ENCODE measurements at places on chromosomes 1 and 21.

DNA sequence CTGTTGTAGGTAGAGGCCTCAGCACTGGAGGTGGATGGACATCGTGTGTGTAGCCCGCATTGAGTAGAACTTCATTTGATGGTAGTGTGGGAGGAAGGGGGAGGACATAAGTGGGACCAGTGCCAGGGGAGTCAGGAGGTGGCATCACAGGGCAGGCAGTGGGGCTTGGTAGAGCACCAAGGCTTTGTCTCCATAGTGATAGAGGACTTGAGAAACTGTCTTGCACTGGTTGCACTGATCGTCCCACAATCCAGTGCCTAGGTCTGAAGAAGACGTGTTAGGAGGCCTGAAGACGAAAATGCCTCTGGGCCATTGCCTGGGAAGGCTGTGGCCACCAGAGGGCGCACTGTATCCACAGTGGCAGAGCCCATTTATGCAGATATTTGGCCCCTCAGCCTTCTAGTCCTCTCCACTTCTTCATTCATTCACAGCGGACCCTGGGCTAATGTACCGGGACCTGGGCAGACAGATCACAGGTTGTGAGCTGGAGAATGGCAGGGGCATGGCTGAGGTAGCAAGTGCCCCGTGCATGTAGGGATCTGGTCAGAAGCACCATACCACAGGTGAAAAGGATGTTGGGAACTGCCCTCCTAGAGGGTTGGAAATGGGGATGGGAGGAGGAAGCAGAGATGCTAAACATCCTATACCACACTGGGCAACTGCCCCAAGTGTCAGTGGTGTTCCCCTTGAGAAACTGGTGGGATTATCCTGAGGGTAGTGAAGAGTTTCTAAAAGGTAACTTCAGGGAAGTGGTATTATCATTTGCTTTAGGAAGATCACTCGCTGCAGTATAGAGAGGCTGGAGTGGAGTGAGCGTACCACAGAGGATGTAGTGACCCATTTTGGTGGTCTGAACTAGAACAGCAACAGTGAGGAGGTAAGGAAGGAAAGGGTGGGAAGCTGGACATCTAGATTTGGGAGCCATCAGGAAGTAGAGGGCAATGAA is 95.3 kb downstream of the PIK3R3 start:
- DNase-seq: peak; percentile 47

DNA sequence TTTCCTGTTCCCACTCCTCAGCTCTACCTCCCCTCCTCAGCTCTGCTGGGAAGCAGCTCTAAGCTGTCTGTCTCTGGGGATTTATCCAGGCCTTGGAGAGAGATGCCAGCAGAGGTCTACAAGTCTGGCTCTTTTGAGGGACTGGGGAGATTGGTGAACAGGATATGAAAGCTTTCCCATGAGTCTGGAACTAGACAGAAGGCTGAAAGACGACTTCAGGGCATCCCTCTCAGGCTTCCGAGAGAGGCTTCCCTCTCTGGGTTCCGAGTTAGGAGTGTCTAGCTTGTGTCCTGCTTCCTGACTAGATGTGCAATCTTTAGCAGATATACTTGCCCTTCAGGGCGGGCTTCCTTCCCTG is 733 bp downstream of the TMEM35B start:
- DNase-seq: no peak

DNA sequence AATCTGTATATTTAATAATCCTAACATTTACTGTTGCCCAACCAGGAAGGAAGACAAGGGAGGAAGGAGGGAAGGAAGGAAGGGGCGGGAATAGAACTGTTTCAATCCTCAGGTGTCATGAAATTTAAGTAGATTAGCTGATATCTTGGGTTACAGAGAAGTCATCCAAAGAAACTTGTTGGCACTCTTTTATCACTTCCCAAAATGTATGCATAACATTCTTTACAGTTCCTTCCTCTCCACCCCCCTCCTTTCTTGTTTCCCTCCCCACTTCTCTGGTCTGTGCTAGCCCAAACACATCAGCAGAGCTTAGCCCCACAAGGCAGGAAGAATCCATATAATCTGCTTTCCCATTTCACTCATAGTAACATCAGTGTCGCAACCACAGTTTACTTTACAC is 110.9 kb downstream of the ESRRG start:
- no peak for DNase-seq

DNA sequence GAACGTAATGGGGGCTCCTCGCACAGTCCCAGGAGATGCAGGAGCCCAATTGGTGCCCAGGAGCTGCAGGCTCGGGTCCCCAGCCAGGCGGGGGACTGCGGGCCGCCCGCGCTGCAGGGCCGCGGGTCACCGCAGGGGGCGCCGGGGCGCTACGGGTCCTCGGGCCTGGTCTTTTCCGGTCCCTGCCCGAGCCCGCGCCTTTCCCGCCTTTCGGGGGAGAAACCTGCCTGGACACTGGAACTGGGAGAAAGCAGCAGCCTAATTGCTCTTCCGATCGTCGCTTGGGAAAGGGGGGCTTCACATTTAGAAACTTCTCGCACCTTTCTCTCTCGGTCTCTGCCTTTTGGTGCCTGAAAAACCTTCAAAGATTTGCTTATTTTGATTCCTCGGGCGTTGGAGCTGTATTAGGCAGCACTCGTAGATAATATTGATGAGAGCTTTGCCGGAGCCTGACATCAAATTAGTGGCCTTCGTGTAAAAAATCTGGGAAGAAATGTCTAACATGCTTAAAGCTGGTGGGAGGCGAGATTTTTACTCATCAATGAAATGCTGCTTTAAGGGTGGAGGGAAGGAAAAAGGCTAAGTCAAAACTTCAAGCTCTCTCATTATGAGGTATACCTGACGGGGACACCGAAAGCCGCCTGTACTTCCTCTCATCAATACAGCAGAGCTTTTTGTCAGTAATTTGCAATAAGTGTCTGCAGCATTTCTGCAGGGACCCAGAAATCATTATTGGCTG is 12.6 kb upstream of the BARHL2 start:
- DNase-seq: no peak

DNA sequence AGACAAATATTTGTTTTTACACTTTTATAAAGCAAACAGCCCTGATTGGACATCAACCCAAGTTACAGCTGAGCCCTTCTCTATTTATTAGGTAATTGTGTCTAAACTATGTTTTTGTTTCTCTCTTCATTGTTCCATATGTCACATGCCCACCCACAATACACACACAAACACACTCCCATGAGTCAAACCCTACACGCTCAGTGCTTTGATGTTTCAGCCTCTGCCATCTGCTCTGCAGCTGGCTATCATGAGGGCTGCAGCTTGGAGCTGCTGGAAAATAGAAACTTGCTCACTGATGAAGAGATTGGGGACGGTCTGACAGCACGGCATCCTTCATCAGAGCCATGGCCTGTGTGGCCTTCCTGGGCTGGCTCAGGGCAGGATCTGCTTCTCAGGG is 41.7 kb downstream of the PSMG1 start:
- no peak for DNase-seq

- no peak for DNase-seq
Measured at GRCh38 chr1:240905225-240905765, 293.3 kb upstream of the GREM2 start.

DNA sequence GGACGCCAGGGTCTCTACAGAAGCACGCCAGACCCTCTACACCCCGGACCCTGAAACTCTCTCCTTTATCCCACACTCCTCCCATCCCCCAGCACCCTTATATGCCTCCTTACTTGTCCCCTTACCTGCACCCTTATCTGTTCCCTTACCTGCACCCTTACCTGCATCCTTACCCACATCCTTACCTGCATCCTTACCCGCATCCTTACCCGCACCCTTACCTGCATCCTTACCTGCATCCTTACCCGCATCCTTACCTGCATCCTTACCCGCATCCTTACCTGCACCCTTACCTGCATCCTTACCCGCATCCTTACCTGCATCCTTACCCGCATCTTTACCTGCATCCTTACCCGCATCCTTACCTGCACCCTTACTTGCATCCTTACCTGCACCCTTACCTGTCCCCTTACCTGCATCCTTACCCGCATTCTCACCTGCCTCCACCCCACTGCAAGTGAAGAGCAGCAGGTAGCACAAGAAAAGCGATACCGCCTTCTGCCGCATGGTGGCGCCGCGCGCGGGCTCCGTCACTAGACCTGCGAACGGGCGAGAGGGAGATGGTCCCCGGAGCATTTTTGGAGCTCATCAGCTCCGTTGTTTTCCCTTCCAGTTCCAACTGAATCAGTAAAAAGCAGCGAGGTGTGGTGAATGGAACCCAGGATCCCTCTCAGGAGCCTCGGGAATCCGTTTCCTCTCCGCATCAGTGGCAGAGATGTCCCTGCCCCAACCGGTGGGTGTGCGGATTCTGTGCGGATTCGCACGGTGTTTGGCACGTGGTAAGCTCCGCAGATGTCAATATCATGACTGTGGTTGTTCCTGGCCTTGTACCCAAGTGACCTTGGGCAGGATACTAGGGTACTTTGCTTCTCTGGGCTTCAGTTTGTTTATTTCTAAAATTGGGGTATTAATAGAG is 2.9 kb downstream of the IFI6 start:
- peak; percentile 60 for DNase-seq

DNA sequence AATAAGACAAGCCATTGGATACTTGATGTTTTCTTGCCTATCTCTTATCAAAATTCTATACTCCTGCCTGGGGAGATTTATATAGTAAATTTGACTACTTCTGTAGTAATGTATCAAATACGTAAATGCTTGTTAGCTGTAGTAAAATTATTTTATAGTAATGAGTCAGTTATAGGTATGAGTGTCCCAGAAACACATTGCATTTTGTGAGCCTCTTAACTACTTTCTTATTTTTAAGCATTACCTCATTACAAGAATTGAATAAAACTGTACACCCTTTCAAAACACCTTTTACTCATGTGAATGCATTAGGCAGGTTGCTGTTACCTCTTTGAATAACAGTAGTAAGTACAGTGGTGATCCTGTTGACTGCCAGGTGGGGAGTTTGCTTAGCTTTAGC is 28.4 kb downstream of the PRRC2C start:
- no peak for DNase-seq

DNA sequence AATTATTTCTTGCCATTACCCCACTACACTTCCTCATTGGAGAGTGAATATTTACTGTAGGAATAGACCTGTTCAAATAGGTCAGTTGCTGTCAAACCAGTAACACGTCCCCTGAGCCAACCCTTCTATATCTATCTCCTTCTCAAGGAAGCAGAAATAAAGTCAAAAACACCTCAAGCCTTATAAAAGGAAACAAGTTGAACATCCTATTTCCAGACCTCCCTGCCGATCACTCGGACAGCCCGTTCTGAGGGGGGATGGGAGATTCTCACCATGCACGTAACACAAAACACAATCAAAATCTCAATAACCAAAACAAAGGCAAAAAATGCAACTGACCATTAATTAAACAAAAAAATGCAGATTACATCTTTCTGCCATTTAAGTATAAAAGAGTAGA is 121.5 kb upstream of the KRTAP19-8 start:
- DNase-seq: no peak

DNA sequence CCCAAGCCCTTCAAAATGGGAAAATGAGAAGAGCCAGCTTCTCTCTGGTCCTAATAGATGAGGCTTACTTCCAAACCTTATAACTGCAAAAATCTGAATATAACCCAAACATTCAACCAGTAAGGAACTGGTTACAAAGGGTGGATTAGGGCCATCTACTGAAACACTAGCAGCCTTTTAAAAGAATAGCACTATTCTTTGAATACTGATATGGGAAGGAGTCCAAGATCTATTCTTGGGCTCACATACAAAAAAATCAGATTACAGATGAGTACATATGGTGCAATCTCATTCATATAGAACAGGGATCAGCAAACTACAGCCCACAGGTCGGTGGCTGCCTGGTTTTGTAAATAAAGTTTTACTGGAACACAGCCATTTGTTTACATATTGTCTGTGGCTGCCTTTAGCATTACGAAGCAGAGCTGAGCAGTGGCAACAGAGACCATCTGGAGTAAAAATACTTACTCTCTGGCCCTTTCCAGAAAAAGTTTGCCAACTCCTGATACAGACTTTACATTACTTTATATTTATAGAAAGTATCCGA is 167.7 kb downstream of the ZSCAN20 start:
- no peak for DNase-seq

GRCh38 chr1:7555391-7556185 is 215.5 kb upstream of the VAMP3 start:
- no peak for DNase-seq

DNA sequence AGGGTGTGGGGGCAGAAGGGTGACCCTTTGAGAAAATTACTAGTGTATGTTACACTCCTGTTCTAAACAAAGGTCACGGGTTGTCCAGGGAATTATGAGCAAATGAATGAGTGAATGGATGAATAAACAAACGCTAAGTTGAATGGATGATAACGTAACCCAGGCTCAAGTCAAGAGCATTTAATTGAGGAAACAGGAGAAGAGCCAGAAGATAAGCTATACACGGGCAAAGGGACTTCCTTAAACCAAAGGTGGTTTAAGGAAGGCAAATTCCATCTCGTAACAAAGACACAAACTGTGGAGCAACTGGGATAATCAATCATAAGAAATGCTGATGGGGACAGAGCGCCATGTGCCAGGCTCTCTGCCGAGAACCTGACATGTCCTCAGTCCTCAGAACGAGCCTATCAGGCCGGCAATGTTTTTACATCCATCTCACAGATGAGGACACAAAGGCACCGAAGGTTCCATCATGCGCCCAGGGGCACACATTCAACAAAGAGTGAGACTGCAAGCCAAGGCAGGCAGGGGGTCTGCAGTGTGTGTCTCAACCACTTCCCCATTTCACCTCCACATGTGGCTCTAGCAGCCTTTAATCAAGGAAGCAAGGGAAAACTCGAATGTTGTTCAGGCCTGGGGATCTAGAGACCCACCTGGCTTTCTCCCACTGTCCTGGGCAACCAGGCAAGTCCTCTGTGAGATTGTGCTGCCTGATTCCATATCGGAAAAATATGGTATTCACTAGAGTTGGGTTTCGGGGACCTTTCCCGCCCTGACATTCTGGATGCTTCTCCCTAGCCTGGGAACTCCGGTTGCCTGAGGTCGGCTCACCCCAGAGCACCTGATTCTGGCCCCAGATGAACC is 126.8 kb upstream of the EDN2 start:
- DNase-seq: no peak
